ENCODE measurements at places on chromosomes 7 and 10.

GRCh38 chr7:127047521-127047920 lies 205.2 kb downstream of the GRM8 start:
- DNase-seq = no peak

GRCh38 chr10:132687181-132687892 lies 98.6 kb downstream of the NKX6-2 start:
- DNase-seq = no peak

- DNase-seq = no peak
Observed at GRCh38 chr10:95881316-95881715, 26.5 kb upstream of the CC2D2B start.

GRCh38 chr10:8396675-8397074 lies 342.2 kb downstream of the GATA3 start:
- DNase-seq = no peak

GRCh38 chr7:109901926-109902325 lies 1189.0 kb upstream of the LRRN3 start:
- no peak for DNase-seq

GRCh38 chr10:96509017-96509641 lies 4.6 kb downstream of the TLL2 start:
- DNase-seq = no peak

- no peak for DNase-seq
Observed at GRCh38 chr7:92460510-92460909, 13.2 kb downstream of the GATAD1 start.

GRCh38 chr10:35470248-35470924 lies 134.1 kb downstream of the CCNY start:
- no peak for DNase-seq

DNA sequence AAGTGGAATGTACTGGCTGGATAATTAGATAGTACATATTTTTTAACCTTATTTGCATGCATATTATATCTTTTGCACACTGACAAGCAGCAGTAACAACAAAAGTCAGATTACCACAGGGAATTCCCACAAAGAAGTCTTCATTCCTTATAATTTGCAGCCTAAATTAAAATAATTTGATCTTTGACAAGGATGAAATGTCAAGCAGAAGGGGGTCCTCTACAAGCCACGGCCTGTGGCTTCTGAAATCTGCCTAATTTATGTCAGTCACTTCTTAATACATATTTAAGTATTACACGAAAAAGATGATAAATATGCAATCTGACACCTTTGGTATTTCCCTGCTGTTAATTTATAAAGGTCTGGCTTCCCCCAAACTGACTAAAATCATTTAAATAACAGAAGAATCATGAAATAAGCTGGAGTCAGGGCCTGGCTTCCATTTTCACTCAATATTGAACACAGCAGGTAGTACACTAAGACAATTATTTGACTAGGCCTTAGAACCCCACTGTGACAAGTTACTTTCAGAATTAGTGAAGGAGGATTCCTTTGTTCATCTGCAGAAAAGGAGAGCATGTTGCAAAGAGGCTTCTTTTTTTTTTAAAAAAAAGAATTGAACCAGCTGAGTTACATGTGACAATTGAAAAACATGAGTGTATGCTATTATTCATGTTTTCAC lies 351.1 kb upstream of the ETV1 start:
- no peak for DNase-seq

- DNase-seq = no peak
Observed at GRCh38 chr7:5620459-5620881, 161.0 kb downstream of the RNF216 start.

DNA sequence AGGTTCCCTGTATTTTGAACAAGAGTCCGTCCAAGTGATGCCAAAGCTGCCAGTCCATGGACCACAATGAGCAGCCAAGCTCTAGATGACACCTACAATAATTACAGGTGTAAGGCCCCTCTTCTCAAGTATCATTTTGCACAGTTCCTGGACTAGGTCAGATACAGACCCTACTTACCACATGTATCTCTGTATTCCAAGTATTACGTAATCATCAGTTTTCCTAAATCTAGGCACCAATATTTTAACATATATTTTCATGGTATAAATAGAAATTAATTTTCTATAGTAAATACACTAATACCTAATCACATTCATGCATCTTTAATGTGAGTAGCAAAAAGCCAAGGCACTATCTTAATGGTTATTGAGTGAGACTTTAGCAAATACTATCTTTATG lies 157.0 kb upstream of the PRSS1 start:
- no peak for DNase-seq

GRCh38 chr7:149799397-149800168 lies 26.2 kb upstream of the ZNF467 start:
- DNase-seq = peak; percentile 75

DNA sequence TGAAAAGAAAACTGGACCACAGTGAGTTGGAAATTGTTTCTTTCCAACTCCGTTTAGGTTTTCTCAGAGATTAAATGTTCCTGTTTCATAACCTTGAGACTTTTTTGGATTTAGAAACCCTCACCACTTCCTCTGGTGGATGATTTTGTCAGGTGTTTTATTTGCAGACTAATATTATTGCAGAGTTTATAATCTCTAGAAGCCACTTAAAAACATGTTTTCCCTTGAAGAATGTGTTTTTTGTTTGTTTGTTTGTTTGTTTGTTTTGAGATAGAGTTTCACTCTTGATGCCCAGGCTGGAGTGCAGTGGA lies 520 bp upstream of the MICU1 start:
- DNase-seq = no peak

- DNase-seq = no peak
Observed at GRCh38 chr10:49597426-49598163, 12.5 kb upstream of the SLC18A3 start.

DNA sequence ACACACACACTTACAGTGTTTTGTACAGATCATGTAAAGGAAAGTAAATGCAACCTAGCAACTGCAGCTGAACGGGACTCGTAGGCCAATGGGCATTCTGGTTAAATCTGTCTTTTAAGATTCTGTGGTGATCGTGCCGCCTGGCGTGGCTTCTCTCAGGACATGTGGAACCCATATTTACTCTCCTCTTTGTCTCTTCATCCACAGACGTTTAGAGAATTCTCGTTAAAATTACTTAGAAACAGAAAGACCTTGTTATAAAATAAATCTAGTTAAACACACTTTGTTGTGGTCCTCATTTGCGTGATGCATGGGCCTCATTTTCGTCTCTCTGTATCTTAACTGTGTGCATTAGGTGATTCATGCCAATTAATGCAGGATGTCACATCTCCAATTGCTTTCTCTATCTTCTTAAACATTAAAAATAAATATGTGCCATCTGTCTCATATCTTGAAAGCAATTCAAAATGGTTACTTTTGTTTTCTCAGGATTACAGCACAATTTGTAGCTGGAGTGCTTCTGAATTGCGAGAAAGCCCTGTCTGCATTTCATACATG lies 11.5 kb downstream of the KLF6 start:
- DNase-seq = no peak

GRCh38 chr10:95329296-95329695 lies 38.5 kb upstream of the PDLIM1 start:
- DNase-seq = no peak

DNA sequence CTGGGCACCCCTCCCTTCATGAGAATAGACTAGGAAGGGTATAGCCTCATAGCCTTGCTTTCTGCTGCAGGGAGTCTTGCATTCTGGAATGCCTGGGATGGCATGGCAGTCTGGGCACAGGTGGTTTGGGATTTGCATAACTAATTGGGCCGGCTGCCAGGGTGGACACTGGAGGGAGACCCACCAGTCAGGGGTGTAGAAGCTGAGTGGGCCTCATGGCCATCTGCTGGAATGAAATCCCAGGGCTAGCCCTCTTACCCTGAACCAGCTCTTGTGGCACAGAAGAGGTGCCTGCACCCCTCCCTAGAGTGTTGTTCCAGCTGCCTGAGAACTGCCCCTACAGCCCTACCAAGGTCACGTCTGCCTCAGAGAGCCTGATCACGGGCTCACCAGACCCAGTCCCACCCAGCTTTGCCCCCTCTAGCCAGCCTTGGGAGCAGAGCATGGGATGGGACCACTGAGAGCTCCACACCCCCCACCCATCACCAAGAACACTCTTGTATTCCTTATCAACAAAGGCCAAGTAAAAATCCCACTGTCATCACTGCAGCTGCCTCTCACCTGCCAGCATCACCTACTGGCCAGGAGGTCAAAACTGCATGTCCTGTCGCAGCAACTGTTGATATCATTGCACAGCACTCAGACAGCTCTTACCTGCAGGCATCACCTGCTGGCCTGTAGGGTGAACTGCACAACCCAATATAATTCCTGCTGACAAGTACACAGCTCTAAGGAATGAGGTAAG lies 148.9 kb downstream of the ZEB1 start:
- no peak for DNase-seq

GRCh38 chr7:157851501-157852067 lies 514.8 kb downstream of the DNAJB6 start:
- DNase-seq = no peak

DNA sequence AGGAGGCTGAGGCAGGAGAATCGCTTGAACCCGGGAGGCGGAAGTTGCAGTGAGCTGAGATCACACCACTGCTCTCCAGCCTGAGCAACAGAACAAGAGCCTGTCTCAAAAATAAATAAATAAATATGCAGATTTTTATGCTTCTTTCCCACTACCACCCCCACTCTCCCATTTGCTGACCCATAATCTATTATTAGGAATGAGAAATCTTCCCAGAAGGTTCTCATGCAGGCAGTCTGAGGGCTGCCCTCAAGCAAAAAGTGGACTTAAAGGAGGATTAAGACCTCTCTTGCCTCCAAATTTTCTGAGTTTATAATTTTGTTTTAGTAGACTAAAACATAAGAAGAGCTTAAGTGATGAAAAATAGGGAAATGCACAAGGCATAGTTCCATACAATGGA lies 85.2 kb upstream of the TOMM7 start:
- DNase-seq = no peak

GRCh38 chr10:79560160-79560709 lies at the start of gene SFTPA2:
TSS of gene SFTPA2 (minus strand) at chr10:79560407. CDS start at chr10:79559483, 924 bp downstream.
- DNase-seq = no peak

GRCh38 chr10:52875336-52875735 lies 102.8 kb upstream of the MBL2 start:
- DNase-seq = no peak

DNA sequence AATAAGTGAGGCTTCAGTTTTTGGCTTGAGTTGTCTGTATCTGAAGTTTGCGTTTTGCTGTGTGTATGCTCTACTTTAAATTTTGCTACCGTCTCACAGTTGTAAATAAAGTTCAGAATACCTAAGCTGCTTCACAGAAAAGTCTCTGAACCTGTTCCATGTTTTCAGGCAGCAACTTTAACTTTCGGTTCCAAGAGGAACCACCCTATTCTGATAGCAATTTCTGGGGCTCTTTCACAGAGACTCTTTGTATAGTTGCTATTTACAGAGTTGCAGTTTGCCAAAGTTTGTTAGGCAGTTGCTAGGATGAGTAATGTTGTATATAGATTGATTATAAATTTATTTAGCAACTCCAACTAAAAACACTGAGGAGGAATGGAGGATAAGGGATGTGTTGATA lies 5.7 kb downstream of the FAM221A start:
- no peak for DNase-seq

- DNase-seq = no peak
Observed at GRCh38 chr7:100957832-100958421, 8.6 kb downstream of the MUC3A start.

DNA sequence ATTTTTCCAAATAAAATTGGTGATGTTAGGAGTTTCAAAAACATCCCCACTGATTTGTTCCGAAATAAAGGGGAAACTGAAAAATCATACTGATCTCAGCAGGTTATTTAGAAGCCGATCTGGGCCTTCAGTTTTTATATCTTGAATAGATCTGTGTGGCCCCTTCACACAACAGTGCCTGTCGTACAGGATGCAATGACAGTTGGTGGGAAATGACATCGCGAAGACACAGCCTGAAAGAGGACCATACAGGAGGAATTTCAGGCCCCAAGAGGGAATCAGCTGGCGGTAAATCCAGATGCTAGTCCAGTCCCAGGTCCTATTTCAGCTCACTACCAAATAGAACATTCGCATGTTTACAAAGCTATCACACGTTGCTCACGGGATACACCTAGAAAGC lies 3.0 kb downstream of the H2BK1 start:
- DNase-seq = no peak

- DNase-seq = no peak
Observed at GRCh38 chr7:6480323-6480660, 32.5 kb upstream of the DAGLB start.

- no peak for DNase-seq
Observed at GRCh38 chr10:71381611-71382010, 15.1 kb upstream of the CDH23 start.

GRCh38 chr10:62852961-62853702 lies 37.0 kb upstream of the EGR2 start:
- DNase-seq = peak; percentile 39

- DNase-seq = no peak
Observed at GRCh38 chr10:20740120-20740519, 157.0 kb downstream of the NEBL start.

DNA sequence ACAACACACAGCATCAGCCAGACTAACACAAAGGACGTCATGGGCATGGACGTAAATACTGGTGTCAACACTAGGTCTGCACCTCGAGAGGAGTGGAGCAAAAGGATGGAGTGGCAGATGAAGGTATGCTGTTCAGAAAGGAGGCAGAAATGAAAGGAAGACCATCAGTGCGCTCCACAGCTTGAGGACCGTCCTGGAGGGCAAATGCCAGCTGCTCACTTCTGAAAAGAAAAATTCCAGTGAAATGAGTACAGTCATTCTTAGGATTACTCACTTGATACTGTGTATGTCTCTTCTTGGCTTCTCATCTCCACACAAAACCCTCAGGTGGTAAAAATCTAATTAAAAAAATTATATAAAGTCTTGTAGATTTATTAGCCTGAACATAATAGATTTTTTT lies 44.8 kb downstream of the EGFR start:
- no peak for DNase-seq

- no peak for DNase-seq
Observed at GRCh38 chr7:3073763-3074458, 30.2 kb upstream of the CARD11 start.

- DNase-seq = no peak
Observed at GRCh38 chr10:3099291-3100092, 32.1 kb downstream of the PFKP start.

- no peak for DNase-seq
Observed at GRCh38 chr7:34338961-34339526, 319.0 kb upstream of the NPSR1 start.

DNA sequence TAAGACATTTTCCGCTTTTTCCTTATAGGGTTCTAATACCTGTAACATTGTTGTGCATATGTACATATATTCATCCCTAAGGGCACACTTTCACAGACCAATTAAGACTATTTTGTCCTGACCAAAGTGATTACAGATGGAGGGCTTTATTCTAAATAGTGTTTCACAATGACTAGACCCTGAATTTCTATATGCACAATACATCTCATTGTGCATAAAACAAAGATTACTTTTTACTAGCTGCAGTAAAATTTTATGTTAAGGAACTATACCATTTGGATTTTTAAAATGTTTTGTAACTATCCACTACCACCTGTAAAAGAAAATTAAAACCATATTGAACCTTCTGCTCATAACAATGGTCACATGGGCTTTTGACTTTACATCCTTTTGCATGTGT lies 87.8 kb downstream of the CTTNBP2 start:
- DNase-seq = no peak

GRCh38 chr10:112790921-112791320 lies 159.1 kb upstream of the TCF7L2 start:
- DNase-seq = no peak

- DNase-seq = no peak
Observed at GRCh38 chr7:120955577-120956149, 5.1 kb downstream of the ING3 start.

All from hematopoietic multipotent progenitor cell (in vitro differentiated cells).